ENCODE measurements at places on chromosomes 3 and 15. TPM values are rescaled to one million over a fixed set of nuclear protein-coding genes. Genes with fewer than 3 reads are reported as not detected.

Gene RARRES1
- 26.2 TPM for total RNA-seq

Gene CEP152
- total RNA-seq, result 19.9 TPM

Gene TTC14
- total RNA-seq, result 47.3 TPM

Gene DYNLT2B
- total RNA-seq, result 7.9 TPM

Gene RHOV
- total RNA-seq, result not detected

Gene AMOTL2
- 100 TPM for total RNA-seq

Gene RTP3
- total RNA-seq, result not detected

Gene ARPP21
- total RNA-seq, result not detected

Gene TRAIP
- total RNA-seq, result 10.5 TPM

Gene PSTPIP1
- 0.11 TPM for total RNA-seq

Gene STT3B
- total RNA-seq, result 393 TPM

Gene WDR49
- under 0.01 TPM for total RNA-seq

Gene KY
- 1.1 TPM for total RNA-seq

Measured in uterine smooth muscle cell (primary cell).